CD4-positive, alpha-beta T cell (primary cell): ENCODE measurements at places on chromosomes 7 and 10.

DNA sequence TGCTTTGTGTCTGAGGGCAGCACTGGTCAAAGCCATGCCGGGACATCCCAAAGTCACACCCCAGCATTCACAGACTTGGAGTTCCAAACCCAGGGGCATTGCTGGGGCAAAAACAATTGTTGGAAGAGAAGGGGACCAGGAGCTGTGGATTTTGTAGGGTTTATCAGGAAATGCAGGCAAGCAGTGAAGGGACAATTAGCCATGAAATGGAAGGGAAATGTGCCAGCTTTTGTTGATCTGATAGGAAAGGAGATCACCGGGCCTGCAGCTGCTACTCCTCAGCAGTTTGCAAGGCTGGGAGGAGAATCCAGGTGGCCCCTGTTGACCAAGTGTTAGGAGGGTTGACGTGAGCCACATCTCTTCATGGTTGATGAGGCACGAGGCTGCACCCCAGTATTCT lies 2.5 kb upstream of the BRI3 start:
- DNase-seq = no peak

- no peak for DNase-seq
These were observed 45.6 kb downstream of the CHCHD3 start for GRCh38 chr7:133036289-133036688.

DNA sequence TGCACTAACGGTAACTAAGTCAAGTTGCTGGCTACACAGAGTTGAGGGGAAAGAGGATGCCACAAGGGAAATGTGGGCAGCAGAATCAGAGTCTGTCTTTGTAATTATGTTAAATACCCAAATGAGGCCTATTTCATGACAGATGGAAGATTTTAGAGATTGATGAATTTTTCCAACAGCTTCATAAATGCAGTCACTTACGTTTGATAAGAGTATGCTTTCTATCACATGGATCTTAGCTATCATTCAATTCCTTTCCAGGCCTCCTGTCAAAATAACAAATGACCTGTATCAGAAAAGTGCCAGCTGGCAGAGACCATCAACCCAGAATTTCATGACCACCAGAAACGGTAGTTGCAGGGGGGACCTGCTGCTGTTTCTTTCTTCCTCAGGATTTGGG lies 148.4 kb upstream of the PLPP4 start:
- DNase-seq = no peak

GRCh38 chr10:119306986-119307392 lies 99.6 kb downstream of the GRK5 start:
- no peak for DNase-seq
